ENCODE measurements at places on chromosomes 1 and 21.

DNA sequence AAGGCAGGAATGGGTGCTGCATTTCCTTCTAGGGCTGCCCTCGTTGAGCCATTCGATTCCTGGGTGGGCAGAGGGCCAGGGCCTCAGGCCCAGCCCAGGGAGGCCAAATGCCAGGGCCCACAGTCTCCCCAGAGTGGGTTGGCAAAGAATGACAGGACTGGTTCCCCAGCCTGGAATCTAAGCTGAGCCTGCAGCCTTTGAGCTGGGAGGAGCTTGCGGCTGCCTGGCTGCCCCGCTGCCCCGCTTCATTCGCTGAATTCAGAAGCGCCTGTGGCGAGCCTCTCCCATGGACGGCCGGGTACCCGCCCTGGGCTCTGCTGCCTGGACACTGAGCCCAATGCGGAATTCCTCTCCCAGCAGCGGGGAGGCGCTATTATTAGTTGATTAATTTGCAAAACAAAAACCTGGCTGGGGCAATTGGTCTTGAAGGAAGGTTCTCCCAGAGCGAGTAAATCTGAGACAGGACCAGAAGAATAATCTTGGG lies 32.3 kb upstream of the TARDBP start:
- no peak for DNase-seq

GRCh38 chr1:197868751-197869489 lies 33.5 kb upstream of the C1orf53 start:
- no peak for DNase-seq

GRCh38 chr21:28856588-28857250 lies 136.0 kb downstream of the LTN1 start:
- DNase-seq, result no peak

GRCh38 chr1:171345536-171345935 lies 31.6 kb downstream of the FMO4 start:
- no peak for DNase-seq

GRCh38 chr1:179599623-179600249 lies 8.1 kb downstream of the TDRD5 start:
- DNase-seq, result no peak

GRCh38 chr1:147800804-147801203 lies 40.4 kb upstream of the GJA5 start:
- DNase-seq, result no peak

DNA sequence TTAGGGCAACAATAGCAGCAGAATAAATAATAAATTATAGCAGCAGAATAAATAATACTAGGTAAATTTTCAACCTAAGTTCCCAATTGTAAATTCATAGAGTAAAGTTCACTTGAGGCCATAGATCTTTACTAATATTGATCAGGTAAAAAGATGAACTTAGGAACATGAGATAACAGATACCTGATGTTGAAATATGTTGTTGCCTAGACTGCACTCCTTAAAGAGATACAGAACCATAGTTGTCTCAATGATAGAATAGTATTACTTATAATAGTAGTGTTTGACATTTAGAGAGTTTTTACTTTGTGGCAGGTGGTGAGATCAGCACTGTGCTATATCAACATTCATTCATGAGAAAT lies 378 bp upstream of the F13B start:
- no peak for DNase-seq

GRCh38 chr1:10046356-10047085 lies 13.8 kb downstream of the UBE4B start:
- DNase-seq, result no peak

- DNase-seq, result no peak
These were observed 1.0 kb downstream of the LYST start for GRCh38 chr1:235865565-235866204.
